ENCODE measurements at places on chromosomes 12 and 14.

GRCh38 chr12:98612696-98613334 lies 19.3 kb downstream of the SLC25A3 start:
- DNase-seq = no peak

DNA sequence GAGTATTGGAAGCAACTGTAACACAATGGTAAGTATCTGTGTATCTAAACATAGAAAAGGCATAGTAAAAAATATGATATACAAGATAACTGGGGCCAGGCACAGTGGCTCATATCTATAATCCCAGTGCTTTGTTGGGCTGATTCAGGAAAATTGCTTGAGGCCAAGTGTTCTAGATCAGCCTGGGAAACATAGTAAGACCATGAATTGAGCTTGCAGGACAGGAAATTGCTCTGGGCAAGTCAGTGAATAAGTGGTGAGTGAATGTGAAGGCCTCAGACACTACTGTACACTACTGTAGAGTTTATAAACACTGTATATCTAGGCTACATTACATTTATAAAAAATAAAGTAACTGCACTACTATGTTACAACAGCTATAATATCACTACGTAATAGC lies 75.2 kb downstream of the GPR135 start:
- no peak for DNase-seq

DNA sequence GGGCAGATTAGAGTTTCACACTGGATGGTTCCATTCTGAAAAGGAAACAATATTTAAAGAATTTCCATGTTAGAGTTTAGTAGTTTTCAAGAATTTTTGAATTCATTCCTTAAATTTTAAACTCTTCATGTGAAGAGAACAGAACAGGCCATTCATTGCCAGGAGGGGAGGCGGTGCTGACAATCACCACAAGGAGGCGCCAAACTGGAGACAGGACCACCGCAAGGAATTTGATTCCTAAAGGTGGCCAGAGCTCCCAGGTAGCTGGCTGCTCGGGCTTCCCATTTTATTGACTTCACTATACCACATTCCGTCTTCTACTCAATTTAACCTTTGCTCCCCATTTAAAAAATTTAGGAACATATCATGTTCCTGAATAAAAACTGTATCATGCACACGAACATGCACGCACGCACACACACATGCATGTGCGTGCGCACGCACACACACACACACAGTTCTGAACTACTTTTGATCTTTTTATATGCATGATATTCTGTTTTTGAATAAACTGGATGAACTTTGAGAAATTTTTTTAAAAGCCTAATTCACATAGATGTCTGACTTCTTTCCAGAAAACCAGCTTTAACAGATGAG lies 101.2 kb downstream of the NELL2 start:
- peak; percentile 50 for DNase-seq

GRCh38 chr14:33555710-33556350 lies 395.0 kb downstream of the EGLN3 start:
- DNase-seq = no peak

DNA sequence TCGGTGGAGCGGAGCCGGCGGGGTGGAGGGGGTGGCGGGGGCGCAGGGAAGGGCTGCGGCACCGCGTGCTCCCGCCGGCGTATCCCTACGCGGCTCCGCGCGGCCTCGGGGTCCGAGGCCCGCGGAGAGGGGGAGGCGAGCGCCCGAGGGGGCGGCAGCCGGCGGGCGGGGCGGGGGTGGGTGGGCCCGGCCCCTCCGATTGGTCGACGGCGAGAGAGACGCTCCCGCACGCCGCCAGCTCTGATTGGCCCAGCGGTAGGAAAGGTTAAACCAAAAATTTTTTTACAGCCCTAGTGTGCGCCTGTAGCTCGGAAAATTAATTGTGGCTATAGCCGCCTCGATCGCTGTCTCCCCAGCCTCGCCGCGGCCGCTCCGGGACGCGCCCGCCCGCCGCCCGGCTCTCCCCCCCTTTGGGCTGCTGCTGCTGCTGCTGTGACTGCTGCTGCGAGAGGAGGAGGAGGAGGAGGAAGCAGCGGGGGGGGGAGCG lies at the start of gene FOXG1:
TSS of gene FOXG1 (plus strand) at position 319 of the 487 bp plus-strand sequence. CDS start 493 bp downstream, outside the sequence.
- DNase-seq = no peak

DNA sequence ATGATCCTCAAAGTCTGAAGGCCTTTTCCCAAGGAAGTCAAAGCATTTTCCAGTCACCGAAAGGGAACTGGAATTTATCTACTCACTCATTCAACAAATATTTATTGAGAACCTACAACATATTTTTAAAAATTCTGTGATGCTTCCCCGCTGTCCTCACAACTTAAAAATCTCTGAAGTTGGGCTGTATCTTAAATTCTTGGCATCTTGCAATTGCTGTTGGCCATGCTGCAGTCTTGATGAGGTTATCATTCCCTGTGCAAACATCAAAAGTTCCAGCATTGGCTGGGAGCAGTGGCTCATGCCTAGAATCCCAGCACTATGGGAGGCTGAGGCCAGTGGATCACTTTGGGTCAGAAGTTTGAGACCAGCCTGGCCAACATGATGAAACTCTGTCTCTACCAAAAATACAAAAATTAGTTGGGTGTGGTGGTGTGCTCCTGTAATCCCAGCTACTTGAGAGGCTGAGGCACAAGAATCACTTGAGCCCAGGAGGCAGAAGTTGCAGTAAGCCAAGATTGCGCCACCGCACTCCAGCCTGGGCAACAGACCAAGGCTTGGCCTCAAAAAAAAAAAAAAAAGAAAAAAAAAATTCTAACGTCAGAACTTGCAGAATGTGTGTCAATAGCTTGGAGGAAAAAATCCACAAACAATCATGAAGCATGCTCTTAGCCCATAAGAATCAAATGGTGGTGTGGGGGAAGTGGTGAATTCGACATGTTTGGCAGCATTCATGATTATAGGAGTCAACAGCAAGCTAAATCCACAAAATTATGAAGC lies 34.9 kb downstream of the CCDC177 start:
- DNase-seq = no peak

DNA sequence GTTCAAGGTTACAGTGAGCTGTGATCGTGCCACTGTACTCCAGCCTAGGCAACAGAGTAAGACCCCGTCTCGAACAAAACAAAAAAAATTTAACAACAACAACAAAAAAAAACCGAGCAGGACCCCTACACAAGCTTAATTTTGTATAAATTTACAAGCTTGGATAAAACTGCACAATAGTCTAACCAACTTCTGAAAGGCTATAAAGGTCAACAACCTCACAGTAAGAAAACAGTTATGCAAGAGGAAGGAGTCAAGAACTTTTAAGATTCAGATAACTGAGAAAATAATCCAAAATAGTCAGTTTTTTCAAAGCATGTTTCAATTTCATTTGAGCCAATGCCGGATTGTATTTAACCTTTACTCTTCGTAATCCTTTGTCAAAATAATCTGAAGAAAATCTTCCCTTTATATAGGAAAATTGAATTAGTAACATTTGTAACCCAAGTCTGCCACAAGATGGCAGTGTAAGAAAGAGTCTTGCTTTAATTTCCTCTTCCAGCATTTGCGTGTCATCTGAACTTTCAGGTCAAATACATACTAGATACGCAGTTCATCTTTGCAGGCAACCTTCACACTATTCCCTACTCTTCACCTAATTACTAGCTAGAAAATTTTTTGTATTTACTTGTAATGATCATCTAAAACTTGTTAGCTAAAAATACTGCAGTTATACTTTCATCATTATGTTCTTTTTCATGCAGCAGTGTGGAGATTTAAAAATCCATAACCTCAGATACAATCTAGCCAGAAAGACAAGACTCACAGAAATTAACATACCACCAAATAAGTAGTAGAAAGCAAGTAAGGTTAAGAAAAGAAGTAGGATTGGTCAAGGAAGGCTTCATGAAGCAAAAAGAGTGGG lies 5.8 kb downstream of the CCNB1IP1 start:
- no peak for DNase-seq

GRCh38 chr12:93879476-93880421 lies 202.6 kb downstream of the CRADD start:
- no peak for DNase-seq

- DNase-seq = no peak
Observed at GRCh38 chr14:106129274-106129673, 602.9 kb downstream of the TMEM121 start.

- no peak for DNase-seq
Observed at GRCh38 chr12:56864318-56864717, 69.9 kb downstream of the SDR9C7 start.

DNA sequence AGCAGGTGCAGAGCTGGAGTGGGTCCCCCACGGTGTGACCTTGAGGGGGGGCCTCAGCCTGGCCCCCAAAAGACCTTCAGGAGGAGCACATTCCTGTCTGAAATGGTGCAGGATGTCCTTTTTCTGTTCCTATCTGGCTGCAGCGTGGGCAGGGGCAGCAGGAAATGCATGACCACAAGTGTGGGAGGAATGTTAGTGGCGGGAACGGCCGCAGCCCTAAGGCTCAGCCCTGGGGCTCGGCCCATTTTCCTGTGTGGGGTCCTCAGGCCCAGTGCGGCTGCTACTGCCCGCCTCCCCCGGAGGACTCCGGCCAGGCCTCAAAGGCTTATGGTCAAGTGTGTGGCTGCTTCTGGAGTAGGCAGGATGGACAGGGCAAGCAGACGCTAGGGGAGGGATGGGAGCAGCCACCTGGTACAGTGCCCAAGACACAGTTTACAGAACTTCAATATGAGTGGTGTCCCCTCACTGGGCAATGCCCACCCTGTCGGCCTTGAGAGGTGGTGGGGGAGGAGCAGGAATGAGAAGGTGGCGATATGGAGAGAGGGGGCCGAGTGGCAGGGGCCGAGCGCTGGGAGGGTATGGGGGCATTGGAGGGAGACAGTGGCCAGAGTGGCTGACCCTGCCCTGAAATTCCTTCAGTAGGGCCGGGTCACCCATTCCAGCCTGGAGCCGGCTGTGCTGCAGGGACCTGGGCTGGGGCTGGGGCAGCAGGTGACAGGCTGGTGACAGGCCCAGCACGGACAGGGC lies 137.4 kb downstream of the CALM1 start:
- no peak for DNase-seq

DNA sequence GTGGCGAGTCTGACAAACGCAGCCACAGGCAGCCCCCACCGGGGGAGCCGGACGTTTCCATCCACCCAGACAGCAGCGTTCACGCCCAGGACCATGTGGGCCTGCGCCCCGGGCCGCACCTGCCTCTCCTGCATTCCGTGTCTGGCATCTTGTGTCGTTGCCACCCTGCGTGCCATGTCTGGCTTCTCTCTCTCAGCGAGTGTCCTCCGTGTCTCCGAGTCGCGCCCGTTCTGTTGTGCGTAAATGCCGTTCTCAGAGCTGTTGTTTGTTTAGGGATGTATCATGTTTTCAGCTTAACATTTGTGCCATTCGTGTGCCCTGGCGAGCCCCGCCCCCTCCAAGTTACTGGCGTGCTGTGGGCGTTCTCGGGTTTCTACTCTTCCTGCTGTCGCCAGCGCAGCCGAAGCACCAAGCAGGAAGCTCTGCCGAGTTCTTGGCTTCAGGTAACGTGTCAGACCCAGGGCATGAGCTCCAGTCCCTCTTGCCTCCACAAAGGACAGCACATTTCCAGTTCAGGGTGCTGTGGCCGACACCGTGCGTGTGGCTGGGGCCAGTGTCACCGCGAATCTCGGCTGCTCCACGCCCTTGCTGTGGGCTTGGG lies 34.6 kb downstream of the NOC4L start:
- DNase-seq = no peak

DNA sequence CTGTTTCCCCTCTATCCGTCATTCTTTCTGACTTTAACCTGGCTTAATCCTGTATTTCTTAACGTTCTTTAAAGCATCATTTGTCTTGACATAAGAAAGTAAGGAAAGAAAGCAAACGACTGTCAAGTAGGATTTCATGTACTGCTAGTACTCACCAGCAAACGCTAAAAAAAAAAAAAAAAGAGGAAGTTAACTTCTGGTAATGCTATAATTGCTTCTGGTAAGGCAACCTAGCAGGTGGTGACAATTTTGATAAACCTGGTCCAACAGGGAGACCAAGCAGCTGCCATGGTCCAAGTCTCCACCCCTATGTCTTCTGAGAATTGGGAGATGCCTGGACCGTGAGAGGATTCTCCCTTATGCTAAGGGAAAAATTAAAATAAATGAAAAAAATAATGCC lies 306.6 kb downstream of the DAD1 start:
- DNase-seq = no peak

DNA sequence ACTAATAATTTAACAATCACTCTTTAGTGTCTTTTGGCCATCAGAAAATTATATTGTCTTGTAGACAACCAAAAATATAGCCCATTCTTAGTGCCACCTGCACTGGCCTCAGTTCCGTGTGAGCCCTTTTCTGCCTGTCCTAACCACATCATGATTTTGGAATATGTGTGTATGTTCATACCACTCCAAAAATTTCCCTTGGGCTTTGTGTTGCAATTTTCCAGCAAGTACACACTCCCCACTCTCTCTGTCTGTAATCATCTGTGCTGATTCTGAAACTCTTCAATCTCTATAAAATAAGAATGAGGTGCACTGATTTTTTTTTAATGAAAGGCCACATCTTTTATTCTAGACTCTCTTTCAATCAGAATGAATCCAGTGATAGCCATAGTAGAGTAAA lies 196.0 kb downstream of the PIK3C2G start:
- DNase-seq = no peak

DNA sequence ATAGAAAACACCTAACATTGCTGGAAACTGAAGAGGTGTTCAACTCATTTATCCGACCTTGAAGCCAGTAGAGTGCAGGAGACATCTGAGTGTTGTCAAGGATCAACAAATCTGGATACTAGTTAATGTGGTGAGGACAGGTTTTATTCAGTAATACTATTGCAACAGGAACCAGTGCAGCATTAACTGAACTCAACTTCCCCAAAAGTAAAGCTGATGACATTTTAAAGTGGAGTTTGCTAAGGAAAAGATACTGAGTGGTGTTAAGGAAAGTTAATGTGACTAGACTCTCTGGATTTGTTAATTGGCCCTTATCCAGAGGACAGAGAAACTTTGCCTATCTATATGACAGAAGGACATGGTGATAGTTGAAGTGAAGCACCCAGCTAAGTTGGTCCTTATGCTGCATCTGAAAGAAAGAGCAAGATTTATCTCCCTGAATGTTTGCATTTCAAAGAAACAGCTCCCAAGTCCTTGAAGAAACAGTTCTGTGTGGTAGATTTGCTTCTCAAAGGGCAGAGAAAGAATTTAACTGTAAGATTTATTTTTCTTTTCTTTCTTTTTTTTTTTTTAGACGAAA lies 1.2 kb upstream of the CLEC7A start:
- DNase-seq = no peak
